ENCODE measurements at places on chromosomes 1 and 21.

- DNase-seq = no peak
These were observed 2.7 kb downstream of the CSRP1 start for GRCh38 chr1:201504179-201504631.

DNA sequence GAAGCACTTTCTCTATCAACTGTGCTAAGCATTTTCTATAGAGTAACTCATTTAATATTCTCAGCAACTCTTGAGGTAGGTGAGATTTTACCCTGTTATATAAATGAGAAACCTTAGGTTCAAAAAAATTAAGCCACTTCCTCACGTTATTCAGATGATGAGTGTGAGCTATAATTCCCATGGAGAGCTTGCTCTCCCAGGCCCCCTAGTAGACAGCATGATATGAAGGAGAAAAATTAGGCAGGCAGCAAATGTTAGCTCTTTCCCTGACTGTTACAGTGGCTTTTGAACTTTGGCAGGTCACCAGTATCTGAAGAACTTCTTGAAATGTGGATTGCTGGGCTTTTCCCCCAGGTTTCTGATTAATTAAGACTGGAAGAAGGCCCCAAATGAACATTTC, 753.1 kb downstream of the NCAM2 start:
- no peak for DNase-seq

GRCh38 chr1:81125672-81126071, 675.1 kb upstream of the ADGRL2 start:
- DNase-seq = no peak

DNA sequence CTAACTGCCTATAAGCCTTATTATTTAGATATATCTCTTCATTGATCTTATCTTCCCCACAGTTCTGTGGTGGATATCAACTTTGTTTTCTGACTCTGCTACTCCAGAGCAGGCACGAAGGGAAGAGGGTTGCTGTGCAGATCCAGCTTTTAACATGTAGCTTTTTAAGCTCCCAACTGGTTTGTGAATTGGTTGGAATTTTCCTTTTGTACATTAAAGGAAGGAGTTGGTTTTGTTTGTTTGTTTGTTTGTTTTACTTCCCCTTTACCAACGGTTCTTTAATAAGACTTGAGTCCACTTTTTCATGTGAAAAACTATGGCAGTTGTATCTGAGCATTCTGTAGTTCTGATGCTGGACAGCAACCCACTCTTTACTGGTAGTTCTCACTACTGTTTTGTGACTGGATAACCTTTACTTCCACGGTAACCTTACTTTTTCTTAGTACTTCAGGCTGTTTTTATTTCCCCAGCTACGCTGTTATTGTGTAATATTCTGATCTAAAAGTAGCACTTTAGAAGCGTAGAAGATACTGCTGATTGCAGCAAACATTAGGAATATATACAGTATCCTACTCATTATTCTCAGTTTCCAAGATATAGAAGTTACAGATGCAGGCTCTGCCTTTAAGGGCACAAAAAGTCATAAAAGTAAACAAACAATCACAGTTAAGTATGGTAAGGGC, 1.6 kb downstream of the GNPAT start:
- DNase-seq = no peak

DNA sequence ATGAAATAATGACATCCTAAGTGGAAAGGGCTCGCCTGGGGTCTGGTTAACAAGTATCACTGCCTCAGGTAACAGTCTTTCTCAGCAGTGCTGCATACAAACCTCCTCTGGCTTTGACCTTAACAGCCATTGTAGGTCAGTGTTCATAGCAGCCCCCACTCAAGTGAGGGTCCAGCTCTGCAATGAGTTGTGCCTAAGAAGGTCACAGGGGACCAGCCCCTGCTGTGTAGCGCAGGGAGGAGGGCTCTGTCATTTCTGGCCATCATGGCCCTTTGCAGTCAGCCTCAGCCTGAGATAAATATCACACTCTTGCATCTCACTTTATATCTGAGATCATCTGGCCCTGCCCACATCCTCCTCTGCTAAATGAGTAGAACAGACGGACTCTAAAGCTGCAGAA, 18.1 kb upstream of the MYSM1 start:
- DNase-seq = peak; percentile 30

- no peak for DNase-seq
These were observed 57.8 kb upstream of the ERRFI1 start for GRCh38 chr1:8083739-8084484.

DNA sequence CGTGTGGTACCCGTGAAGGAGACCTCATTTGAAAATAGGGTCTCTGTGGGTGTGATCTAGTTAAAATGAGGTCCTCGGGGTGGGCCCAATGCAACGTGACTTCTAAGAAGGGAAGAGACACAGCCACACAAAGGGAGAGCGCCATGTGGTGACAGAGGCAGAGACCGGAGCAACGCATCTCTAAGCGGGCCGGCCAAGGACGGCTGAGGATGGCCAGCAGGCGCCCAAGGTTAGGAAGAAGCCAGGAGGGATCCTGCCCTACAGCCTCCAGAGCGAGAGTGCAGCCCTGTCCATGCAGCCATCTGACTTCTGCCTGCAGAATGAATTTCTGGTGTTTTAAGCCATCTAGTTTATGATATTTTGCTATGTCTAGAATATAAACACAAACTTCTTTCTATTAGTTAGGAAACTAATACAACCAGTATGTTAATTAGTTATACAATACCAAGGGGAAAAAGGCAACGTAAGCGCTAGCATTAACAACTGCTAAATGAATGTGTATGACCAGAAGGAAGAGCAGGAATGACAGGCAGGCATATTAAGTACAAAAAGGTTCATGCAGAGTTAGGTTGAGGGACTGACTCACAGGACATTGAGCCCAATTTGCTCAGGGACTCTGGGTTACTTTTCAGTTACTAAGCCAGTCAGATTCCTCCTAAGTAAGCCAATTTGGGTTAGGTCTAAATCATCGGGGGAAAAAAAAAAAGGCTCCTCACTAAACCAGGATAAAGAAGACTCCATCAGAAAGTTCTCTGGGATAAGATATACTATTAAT, 4.1 kb downstream of the CEP104 start:
- DNase-seq = no peak

GRCh38 chr1:77370583-77371306, 88.9 kb downstream of the AK5 start:
- DNase-seq = no peak

- DNase-seq = no peak
These were observed 354.1 kb upstream of the B3GALT2 start for GRCh38 chr1:193540511-193540910.

- DNase-seq = no peak
These were observed 28.2 kb upstream of the ATP1B1 start for GRCh38 chr1:169078163-169078883.

DNA sequence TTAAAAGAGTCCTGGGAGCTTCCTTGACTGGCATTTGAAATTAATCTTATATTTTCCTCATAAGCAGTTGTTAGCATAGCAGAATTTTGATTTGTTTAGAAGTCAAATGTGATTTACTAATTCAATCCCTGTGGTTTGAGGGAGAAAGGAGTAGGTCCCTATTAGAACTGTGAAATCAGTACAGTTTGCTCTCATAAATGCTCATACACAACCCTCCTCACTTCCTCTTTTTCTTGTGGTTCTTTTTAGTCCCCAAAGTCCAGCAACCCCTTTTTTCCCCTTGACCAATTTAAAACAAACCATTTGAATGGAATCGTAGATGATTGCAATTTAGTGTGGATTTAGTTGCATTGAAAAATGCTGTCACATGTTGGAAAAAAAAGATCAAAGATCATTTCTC, 9.2 kb upstream of the IFI44 start:
- no peak for DNase-seq
